ENCODE measurements at places on chromosomes 12 and 14.

GRCh38 chr14:89454996-89455395, 38.0 kb upstream of the FOXN3 start:
- DNase-seq, result no peak

DNA sequence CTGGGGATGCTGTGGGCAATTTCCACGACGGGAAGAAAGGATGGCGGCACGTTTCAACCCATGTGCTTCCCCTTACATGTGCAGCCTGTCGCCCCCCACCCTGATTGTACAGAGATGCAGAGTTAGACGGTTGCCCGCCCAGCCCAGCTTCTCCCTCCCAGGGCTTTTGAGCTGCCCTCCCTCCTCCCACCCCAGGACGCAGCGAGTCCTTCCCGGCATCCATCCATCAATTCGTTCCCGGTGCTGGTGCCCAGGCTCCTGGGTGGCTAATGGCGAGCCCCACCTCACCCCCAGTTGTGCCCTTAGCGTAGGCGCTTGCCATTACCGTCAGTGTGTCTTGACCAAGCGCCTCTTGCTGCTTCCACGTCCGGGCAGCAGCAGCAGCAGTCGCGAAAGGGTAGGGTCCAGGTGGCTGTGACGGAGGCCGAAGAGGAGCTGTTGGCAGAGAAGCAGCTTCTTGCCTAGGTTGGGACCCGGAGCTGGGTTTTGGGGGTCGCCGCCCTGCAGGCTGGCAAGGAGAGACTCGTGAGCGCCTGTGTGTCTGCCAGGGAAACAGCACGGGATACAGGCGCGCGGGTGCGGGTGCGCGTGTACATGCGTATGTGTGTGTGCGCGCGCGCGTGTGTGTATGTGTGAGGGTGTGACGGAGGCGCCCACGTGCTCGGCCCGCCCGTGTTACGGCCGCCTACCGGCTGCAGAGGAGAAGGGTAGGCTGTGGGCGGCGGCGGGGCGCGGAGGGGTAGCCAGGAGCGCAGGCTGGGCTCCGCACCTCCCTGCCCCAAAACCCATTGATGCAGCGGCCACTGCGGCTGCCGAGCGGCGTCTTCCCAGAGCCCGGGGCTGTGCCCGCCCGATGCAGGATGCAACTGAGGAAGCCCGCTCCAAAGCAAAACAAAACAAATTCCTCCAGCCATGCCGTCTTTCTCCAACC, at the start of gene SLC6A15:
Gene SLC6A15 (minus strand): TSS at position 602 of the 931 bp plus-strand sequence. CDS start 20,679 bp downstream, outside the sequence.
- peak; percentile 83 for DNase-seq

GRCh38 chr12:52659951-52660350, 7.9 kb upstream of the KRT2 start:
- DNase-seq, result no peak

DNA sequence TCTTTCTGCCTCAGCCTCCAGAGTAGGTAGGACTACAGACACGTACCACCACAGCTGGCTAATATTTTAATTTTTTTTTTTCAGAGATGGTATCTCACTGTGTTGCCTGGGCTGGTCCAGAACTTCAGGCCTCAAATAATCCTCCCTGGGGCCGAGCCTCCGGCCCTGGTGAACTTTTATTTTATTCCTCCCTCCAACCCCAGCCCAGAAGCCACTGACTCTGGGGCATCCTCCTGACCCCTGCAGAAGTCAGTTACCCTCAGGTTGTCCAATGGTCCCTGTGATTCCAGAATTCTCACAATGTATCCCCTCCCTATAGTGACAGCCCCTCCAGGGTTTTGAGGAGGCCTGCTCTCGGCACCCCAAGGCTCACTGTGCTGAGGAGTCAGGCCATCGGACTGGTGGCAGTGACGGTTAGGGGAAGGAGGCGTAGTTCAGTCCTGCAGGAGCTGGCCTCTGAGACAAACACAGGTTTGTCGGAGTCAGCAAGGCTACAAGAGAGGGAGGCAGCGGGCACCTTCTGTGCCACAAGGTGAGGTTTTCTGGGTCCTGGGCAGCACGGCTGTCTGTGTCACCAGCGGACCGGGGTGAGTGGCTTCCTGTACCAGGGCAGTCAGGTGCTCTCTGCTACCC, 19.4 kb upstream of the FIGNL2 start:
- DNase-seq, result no peak

DNA sequence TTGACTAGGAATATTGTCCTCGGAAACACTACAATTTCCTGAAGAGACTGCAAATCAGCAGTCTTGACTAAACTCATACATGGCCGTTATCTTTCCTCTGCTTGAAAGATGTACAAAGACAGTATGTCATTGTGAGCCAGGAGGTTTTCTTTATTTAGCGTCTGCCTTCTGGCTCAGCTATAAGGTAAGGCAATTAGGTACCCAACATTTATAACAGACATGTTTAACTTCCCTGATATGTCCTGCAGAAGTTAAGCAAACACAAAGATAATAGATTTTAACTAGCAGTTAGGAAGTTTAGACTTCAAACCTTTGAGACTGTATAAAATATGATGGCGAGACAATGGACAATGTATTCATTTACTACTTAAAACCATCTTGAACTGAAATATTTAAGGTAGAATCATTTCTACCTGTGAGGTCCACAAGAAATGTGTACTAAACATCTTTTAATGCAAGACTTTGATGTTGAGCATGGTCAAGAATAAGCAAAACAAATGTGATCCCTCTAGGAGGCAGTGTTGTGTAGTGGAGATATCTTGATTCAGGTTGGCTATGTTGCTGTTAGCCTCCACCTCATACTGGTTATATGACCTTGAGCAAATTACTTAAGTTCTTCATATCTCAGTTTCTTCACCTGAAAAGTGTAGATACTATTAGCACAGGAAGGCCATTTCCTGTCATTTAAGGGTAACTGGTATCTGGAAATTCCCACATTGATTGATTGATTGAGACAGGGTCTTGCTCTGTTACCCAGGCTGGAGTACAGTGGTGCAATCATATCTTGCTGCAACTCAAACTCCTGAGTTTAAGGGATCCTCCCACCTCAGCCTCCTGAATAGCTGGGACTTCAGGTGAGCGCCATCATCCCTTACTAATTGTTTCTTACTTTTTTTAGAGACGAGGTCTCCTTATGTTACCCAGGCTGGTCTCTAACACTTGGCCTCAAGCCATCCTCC, 96.3 kb upstream of the EEA1 start:
- DNase-seq, result peak; percentile 36

- DNase-seq, result no peak
These were observed 226.4 kb downstream of the NAV3 start for GRCh38 chr12:78057075-78057474.

GRCh38 chr14:96225745-96226151, 21.1 kb downstream of the BDKRB2 start:
- DNase-seq, result peak; percentile 73

- DNase-seq, result no peak
These were observed 25.5 kb upstream of the BATF start for GRCh38 chr14:75496755-75497154.

- no peak for DNase-seq
These were observed 143.8 kb upstream of the RTL1 start for GRCh38 chr14:101047326-101047725.

All from iPS-NIHi11 (cell line).